ENCODE measurements at places on chromosomes 12 and 14. TPM values are rescaled to one million over a fixed set of nuclear protein-coding genes. Genes with fewer than 3 reads are reported as not detected.

- DNase-seq = no peak
Measured at GRCh38 chr12:121162384-121162783, 29.7 kb downstream of the P2RX7 start.

The RBP5 gene
- not detected for total RNA-seq

The AJUBA gene
- 61.7 TPM for total RNA-seq

DNA sequence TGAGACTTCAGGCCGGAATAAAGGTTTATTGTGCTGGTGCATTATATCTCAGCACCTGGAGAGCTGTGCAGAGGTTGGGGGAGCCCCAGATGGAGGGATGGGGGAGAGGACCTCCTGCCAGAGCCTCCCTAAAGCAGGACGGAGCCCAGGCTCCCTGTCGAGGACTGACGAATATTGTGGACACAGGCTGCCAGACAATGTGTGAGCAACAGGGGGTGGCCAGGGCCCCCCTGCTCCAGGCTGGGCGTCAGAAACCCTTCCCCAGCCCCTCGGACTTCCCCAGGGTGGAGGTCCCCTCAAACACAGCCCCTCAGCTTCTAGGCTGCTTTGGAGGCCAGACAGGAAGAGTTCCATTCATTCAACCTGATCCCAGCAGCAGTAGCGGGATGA lies 8.0 kb downstream of the TMEM119 start:
- no peak for DNase-seq

The CD27 gene
- total RNA-seq = not detected

GRCh38 chr12:64826234-64826633 lies 1.8 kb downstream of the TBC1D30 start:
- peak; percentile 71 for DNase-seq

The TSPAN19 gene
- total RNA-seq = not detected

DNA sequence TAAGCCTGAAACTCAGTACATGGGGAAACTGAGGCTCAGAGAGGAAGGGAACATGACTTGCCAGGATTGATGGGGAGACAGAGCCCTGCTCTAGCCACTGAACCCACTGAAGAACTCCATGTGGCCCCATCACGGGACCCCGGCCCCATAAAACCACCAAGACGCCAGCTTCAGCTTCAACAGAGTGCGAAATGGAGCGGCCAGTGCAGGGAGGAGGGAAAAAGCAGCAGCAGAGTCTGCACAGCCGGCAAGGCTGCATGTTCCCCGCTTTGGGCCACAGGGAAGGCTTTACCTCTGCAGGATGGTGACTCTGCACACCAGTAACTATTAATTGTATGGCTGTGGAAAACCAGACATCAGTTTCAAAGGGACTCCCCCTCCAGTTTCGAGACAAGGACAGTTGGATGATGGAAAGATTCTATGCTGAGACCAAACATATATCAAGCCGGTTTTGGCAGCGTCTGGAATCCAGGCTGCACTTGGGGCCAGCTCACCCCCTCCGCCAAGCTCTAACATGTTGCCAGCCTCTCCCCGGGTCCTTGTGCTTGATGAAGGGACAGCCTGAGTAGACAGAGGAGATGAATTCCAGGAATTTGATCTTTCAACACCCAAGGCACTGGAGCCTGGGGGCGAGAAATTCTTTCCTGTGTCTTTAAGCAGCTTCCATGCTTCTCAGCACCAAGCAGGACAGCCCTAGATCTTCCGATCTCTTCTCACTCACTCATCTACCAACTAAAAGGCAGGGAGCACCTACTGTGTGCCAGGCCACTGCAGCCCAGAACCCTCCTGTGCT lies 55.7 kb upstream of the BCL11B start:
- DNase-seq = no peak

DNA sequence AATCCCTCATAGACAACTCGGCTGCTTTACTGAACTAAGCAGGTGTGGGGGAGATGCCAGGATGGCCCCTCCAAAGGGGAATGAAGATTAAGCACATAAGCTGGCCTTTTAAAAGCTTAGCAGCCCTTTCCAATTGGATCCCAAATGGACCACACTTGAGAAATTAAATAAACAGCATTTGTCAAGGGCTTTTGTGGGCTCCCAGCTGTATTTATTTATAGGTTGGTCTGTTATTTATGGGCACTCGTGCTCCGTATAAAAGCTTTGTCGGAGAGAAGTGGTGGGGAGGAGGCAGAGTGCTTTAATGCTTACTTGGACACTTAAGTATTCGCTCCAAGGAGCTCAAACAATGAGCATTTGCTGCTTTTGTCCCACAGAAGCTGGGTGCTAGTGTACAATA lies 580.2 kb downstream of the MED13L start:
- no peak for DNase-seq

The EFS gene
- not detected for total RNA-seq

DNA sequence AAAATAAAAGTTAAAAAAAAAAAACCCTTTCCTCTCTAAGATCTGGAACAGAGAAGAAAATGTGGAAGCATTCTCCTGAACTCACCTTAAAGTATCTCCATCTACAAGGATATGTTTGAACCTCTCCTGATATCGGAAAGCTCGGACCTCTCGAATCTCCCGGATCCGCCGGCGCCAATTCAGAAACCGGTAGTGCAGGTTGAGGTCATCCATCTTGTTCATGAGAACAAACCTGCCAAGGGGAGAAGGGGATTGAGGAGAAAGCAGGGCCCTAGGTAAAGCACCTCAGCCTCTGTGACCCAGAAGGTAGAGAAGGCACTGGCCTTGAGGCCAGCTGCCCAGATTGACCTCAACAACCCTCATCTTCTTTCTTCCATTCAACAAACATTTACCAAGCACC lies 2.2 kb downstream of the SPRYD3 start:
- DNase-seq = no peak

DNA sequence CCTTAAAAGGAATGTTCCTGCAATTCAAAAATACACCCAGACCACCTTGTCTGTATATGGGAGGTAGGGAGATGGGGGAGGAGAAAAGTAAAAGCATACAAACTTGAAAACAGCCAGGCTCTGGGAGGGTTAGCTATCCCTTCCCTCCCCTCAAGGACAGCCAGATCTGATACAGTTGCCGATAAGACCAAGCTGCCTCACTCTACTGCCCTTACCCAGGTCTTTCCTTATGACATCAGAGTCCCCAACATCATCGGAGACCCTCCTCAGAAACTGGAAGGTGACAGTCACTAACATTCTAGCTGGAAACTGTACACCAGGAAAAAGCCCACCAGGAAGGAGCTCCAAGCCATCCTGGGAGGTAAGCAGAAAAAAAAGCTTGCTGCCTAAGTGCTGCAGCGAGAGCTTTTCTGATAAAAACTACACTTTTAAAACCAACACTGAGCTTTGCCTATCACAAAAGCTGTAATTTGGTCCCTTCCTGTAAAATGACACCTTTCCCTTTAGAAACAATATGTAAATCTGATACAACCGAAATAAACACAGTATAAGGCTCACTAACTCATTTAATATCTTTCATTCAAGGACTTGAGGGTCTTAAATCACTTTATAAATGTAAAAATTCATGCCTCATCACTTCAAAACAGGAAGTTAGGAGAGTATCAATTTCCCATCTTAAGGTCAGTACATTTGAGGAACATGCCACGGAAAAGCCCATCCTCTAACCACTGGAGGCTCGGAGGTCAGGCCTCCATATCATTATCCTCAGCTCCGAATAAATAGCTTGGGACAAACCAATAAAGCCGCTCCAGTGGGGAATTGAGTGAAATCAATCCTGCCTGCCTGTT lies 20.4 kb upstream of the PLEKHH1 start:
- no peak for DNase-seq

GRCh38 chr12:55940065-55940732 lies 9.2 kb downstream of the DGKA start:
- DNase-seq = peak; percentile 85

- no peak for DNase-seq
Measured at GRCh38 chr12:1635301-1636095, 6.5 kb downstream of the WNT5B start.

DNA sequence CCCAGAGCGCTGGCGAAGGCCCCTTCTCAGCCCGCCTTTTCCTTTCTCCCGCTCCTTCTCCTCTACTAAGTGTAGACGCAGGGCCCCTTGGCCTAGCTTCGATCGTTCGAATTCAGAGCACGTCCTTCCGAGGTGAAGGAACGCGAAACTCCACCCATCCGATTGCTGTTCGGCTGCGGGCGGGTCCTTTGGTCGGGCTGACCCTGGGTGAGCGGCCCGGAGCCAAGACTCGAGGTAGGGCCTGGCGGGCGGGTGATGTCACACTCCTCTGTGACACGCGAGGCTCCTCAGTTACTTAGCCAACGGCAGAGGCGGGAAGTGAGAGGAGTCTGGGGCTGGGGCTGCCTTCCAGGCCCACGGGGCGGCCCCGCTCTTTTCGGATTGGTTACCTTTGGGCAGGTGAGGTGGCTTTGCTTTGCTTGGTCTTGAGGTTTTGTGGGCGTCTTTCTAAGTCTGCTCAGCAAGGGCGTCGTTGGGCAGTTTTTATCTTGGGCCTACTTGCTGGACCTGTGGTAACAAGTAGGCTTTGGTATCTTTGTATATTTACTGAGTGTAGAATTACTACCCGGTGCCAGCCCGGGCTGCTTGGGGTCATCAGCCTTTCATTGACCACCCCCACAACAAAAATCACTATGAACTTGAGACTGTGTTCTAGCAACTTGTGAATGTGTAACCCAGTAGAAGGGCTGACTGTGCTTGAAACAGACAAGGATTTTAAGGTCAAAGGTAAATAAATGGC lies 694 bp downstream of the TMBIM6 start:
- DNase-seq = peak; percentile 84

GRCh38 chr12:64025174-64025958 lies 180.9 kb downstream of the SRGAP1 start:
- no peak for DNase-seq

DNA sequence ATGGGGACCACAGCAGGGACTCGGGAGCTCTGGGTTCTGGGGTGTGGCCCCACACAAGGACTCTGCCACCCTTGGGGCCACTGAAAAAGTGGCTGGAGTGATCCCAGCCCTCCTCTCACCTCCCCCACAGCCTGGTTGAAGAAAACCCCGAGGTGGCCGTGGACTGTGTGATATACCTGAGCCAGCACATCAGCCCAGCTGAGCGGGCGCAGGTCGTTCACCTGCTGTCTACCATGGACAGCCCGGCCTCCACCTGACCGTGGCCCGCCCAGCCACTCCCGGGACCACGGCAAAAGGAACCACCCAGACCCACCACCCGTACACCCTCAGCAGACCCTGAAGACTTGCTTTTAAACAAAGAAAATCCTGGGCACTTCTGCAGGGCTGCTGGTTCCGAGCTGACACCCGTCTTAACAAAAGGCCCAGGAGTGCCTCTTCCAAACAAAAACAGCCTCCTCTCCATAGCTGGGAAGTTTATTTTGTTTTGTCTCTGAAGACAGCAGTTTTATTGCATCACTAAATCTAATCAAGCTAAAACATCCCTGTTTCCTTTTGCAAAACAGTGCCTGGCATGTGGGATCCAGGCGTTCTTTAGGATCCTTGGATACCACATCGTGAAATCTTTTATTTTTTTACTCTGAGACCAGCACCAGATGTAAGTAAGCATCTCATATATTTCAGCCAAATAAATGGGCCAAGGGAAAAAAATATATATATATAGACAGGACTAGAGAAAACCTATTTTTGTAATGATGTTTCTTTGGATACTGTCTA lies 42.8 kb downstream of the FOXN4 start:
- no peak for DNase-seq

The ASIC1 gene
- 0.55 TPM for total RNA-seq

DNA sequence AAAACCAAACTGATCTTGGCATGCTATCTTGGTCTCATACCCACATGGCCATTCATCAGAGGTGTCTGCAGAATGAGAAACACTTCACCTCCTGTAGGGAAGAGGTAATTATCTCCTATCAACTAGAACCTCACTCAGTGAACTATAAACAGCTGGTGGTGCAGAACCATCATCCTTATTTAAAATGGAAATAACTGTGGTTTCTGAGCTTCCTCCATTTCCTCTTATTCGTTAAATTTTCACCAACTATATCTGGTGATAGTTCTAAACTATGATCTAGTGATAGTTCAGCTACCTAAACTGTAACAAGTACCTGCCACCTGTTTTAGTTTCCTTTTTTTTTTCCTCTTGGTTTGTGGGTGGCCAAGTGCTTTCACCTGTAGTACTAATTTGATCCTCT lies 218.5 kb downstream of the FUT8 start:
- DNase-seq = no peak

The ABCD2 gene
- not detected for total RNA-seq

- DNase-seq = no peak
Measured at GRCh38 chr14:61326146-61326545, 4.8 kb downstream of the PRKCH start.

The ERP27 gene
- 0.88 TPM for total RNA-seq

The DNAI7 gene
- not detected for total RNA-seq

DNA sequence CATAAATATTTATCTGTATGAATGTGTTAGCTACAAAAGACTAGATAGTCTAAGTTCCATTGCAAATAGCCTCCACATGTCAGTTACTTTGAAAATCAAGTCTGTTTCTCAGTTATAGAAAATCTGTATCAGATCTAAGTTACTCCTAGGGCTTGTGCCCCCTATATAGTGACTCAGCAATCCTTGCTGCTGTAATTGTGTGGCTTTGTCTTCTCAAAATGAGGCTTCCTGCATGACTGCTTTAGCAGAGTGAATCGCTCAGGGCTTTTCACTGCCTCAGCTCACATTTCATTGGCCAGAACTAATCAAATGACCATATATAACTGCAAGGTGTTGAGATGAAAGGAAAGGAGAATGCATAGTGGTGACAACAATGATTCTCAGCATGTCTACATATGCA lies 552.2 kb upstream of the STXBP6 start:
- no peak for DNase-seq

DNA sequence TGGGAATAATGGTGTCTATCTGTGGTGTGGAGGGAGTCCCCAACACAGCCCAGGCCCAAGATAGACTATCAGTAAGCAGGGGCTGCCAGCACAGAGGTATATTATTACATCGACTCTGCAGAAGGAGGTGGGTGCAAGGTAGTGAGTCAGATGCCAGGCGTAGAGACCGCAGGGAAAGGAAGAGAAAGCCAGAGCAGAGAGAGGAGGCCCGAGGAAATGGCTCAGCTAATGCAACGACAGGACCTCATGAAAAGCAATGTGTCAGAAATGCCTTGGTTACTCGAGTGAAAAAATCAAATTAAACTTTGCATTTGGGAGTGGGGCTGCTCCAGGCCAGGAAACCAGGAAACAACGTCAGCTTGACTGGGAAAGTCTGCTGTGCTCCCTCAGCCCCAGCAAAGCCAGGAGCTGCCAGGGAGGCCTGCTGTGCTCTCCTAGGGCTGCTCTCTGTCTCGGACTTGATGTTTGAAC lies 173.2 kb downstream of the SUDS3 start:
- DNase-seq = no peak

DNA sequence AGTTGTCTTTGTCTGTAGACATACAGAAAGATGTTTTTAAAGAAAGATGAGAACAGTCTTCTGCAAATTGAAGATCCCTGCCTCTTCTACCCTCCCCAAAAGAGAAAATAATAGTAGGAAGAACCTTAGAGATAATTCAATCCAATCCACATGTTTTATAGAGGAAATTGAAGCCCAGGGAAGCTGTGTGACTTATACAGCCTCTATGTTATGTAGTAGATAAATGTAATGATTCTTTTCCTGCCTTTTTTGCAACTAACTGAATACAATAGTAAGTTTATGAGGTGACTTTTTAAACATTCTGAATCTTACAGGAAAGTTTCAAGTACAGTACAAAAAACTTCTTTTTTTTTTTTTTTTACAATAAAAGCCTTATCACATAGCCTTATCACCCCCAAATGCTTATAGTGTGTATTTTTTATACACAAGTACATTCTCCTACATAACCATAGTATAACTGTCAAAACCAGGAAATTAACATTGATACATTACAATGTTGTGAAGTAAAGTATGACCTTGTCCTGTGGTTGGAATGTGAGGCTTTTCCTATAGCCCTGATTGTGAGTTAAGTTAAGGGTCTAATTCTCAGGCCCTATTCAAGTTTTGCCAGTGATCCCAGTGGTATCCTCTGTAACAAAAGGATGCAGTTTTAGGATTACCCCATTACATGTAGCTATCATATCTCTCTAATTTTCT lies 94.4 kb downstream of the FIGNL2 start:
- DNase-seq = peak; percentile 91

All from endothelial cell of umbilical vein (primary cell).